ENCODE measurements at places on chromosomes 11 and 22.

- DNase-seq: no peak
These were observed 102.4 kb upstream of the SORL1-AS1 start for GRCh38 chr11:121555121-121555520.

GRCh38 chr11:35752115-35752514 is 89.5 kb downstream of the TRIM44 start:
- no peak for DNase-seq

DNA sequence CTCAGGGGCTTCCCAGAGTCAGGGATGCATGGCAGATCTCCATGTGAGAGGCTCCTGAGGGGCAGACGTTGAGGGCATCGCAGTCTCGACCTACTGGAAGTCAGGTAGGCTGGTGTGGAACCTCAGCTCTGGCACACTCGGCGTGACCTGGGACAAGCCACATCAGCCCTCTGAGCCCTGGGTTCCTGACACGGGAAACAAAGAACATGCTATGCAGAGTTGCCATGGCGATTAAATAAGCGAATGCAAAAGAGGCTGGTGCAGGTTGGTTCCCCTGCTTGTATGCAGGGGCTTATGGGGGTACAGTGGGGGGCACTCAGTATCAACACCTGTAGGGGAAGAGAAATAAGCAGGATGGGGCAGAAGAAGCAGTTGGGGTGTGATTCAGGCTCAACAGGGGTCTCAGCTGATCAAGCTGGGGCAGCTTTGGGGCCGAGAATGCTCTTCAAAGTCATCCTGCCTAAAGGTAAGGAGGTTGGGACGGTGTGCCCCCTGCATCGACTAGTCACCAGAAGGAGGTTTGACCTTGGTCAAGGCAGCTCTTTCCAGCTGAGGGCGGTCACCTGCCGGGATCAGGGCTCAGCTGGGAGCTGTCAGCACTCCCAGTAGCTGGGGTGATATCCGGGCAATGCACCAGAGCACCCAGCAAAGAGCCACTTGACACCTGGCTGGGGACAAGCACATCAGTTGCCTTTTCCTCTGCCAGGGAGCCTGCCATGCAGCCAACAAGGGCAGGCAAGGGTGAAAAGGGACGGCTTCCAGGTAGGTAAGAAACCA is 442.7 kb downstream of the MIAT start:
- DNase-seq: no peak

GRCh38 chr11:111514216-111515031 is at the start of gene HOATZ:
HOATZ (plus strand) TSS chr11:111514778; CDS start chr11:111514785, 7 bp downstream.
- no peak for DNase-seq

DNA sequence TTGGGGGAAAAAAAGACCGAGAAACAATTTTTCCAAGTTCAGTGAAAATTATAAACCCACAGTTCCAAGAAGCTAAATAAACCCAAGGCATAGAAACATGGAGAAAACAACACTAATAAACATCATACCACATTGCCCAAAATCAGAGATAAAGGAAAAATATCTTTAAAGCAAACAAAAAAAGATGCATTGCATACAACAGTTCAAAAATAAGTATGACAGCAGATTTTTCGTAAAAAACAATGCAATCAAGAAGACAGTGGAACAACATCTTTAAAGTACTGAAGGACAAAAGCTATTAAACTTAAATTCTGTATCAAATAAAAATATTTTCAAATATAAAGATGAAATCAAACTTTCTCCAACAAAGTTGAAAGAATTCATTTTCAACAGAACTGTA is 921.3 kb downstream of the METTL15 start:
- DNase-seq: no peak

- no peak for DNase-seq
These were observed 112.1 kb upstream of the ANO1 start for GRCh38 chr11:69965821-69966582.

GRCh38 chr11:134412203-134413042 is at the start of gene B3GAT1:
B3GAT1 (minus strand) TSS chr11:134412242; CDS start chr11:134387659, 24,583 bp downstream.
- no peak for DNase-seq

DNA sequence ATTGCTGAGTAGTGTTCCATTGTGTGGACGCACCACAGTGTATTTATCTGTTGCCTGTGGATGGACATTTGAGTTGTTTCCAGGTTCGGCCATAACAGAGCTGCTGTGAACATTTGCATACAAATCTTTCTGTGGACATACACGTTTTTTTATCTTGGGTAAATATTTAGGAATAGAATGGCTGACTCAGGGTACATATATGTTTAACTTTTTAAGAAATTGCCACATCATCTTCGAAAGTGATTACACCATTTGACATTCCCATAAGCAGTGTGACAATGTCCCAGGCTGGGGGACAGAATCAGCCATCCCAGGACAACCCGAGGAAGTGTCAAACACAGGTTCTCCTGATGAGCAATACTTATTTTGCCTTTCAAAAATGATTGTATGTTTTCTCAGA is 87.9 kb downstream of the OSBP2 start:
- no peak for DNase-seq

- no peak for DNase-seq
These were observed 4.7 kb downstream of the MUS81 start for GRCh38 chr11:65864706-65865471.

- no peak for DNase-seq
These were observed 367.6 kb downstream of the SOX6 start for GRCh38 chr11:15988693-15989231.

DNA sequence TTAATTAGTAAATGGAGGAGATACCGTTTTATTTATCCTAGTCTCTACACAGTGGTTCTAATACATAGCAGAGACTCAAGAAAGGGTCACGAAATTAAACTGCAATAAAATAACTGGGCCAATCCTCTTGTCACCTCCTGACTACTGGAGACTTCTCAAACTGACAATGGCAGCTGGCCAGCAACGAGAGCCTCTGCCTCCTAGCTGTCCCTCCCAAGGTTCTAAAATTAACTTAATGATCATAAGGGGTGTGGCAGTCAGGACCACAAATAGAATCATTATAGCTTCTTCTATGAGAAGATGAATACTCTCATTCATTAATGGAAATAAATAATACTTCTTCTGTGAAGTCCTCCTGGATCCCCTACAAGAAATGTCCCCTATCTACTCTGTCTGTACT is 63.8 kb upstream of the APOA1 start:
- DNase-seq: no peak

DNA sequence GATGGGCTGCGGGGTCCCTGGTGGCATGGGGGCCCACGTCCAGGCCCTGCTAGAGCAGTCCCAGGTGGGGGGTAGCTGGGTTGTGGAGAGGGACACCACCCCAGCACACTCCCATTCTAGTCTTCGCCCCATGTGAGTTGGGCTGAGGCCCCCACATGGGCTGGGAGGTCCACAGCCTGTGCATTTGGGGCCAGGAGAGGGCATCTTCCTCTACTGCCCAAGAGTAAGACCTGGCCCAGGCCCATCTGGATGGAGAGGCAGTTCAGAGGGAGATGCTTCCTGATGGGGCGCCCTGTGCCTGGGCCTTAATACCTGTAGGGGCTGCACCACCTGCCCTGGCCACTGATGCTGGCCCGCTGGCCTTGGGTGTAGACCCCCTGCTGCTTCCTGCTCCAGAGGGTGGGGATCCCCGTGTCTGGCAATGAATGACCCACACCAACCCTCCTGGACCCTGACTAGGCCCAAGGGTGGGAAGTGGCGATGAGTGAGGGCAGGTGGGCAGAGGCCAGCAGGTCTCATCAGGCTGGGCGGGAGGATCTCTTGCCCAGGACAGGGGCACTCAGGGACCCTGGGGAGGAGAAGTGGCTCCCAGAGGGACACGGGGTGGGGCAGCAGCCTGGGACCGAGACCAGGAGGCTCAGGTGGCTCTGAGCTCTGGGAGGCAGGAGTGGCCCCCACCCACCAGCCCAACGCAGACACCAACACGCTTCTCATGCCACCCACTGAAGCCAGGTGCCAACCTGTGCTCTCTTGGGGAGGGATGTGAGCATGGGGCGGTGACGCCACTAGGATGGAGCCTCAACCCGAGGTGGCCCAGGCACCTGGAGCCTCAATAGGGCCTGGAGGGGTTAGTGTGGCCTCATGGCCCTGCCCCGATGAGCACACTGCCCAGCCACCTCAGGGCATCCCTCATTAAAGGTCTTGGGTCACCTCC is 17.4 kb upstream of the GNB1L start:
- DNase-seq: no peak
